ENCODE measurements at places on chromosomes 12 and 14. TPM values are rescaled to one million over a fixed set of nuclear protein-coding genes. Genes with fewer than 3 reads are reported as not detected.

The BCL2L2 gene
- 16.8 TPM for total RNA-seq

The CGRRF1 gene
- total RNA-seq = 10.2 TPM

The MYH7 gene
- not detected for total RNA-seq

The CLEC4C gene
- total RNA-seq = not detected

The KERA gene
- total RNA-seq = not detected

The SLC5A8 gene
- total RNA-seq = not detected

The RPGRIP1 gene
- total RNA-seq = not detected

The P2RX7 gene
- 1.8 TPM for total RNA-seq

The SLC8A3 gene
- total RNA-seq = under 0.01 TPM

The USP15 gene
- 60.8 TPM for total RNA-seq

The NKX2-1 gene
- not detected for total RNA-seq

All from subcutaneous preadipocyte (primary cell).